GM18507 (cell line): ENCODE measurements at places on chromosomes 5 and 9.

DNA sequence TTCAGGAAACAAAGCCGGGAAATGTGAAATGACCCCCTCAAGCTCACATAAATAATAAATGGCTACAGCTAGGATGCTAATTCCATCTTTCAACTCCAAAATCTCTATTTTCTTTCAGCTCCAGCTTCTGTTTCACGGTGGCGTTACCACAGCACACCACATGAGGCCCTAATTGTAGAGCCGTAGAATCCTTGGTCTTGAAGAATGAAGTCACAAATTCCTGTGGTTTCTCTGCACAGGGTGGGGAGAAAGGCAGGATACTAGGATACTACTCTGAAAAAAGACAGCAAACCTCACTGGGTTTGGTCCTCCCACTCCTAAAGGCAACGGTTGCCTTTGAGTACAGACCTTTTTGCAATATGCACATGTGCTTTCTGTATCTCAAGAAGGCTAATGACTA lies 13.9 kb upstream of the RARS1 start:
- no peak for DNase-seq

GRCh38 chr5:111469903-111470302 lies 42.4 kb downstream of the STARD4 start:
- no peak for DNase-seq

DNA sequence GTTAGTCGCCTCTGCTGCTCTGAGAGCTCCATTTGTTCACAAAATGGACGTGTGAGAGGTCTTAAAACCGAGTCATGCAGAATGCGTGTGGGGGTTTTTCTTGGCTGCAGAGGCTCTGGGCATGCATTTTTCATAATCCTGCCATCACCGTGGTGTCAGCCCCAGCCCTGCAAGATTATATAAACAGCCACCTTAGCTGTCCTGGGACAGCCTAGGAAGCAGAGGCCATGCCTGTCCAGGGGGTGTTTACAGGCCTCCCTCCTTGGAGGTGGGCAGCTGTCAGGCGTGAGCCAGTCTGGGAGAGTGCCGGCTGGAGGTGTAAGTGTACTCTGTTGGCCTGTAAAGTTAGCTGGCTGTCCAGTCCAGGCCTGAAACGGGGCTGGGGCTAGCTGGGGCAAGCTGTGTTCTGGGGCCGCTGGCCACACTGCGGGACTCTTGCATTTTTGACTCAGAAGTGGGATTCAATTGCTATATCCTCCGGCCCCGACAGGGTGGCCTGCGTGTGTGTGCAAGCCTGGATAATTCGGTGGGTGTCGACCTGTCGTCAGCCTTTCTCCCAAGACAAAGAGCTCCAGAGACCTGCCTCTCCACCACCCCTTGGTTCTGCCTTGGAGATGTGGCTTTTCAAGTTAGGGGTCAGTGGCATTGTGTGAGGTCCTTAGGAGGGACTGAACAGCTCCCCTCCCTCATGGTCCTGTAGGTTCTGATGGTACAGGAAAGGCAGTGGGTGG lies 2.4 kb downstream of the WNK2 start:
- DNase-seq: no peak

GRCh38 chr9:34555936-34556525 lies 33.2 kb upstream of the ENHO start:
- DNase-seq: no peak

DNA sequence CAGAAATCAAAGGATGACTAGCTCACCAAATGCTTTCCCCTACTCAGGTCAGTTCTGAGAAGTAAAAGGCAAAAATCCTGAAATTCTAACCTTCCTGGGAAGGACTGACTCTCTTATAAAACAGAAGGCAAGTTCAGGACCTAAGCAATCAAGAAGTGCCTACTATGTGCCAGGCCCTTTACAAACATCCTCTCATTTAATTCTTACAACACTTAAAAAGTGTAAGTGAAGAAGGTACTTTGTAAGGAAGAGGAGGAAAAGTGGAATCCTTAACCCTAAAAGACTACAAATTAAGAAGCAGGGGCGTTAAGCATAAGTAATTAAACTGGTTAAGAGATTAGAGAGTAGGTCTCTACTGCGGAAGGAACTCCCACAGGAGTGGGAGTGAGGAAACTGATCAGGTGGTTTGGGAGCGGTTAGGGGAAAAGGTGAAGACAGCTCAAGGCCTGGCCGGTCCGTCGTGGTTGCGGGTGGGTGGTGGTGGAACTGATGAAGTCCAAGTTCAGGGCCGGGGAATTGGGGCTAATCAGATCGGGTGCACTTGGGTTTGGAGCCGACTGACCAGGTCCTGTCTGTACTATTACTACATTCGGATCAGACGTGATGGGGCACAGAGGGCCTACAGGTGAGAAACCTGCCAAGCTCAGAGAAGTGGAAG lies 839 bp downstream of the MED27 start:
- DNase-seq: no peak

DNA sequence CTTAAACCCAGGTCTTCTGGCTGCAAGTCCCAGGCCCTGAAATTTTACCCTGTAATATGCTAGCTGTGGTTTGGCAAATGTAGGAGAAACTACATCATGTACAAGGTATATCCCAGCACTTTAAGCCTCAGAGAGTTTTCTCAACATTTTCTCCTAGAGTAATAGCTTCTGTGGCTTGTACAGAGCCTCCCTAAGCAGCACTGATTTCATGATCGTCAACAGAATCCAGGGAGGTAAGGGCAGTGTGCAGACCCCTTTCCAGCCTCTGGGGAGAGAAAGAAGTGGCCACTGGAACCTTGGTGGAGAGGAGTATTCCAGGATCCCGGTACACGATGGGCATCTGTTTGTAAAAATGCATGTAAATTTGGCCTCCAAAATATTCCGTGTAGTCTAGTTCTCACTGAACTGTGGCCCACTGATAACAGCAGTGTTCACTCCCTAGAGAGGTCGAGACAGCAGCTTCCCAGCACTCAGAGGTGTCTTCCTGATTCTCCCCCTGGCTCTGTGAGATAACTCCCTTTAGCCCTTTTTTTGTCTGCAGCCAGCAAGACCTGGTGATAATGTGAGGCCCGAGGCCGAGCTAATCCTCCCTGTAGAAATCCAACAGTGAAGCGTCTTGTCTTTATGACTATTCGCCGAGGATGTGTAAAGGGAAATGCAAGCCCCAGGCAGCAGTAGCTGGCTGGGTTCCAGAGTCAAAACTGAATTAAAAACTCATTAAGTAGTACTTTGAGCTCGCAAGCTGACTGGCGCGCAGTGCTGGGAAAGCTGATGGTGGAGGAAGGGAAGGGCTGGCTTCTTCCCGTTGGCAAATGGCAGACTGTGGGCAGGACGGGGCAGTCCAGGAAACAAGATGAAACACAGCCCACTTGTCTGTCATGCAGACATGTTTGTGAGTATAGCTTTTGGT lies 59.0 kb downstream of the MAP1B start:
- no peak for DNase-seq

DNA sequence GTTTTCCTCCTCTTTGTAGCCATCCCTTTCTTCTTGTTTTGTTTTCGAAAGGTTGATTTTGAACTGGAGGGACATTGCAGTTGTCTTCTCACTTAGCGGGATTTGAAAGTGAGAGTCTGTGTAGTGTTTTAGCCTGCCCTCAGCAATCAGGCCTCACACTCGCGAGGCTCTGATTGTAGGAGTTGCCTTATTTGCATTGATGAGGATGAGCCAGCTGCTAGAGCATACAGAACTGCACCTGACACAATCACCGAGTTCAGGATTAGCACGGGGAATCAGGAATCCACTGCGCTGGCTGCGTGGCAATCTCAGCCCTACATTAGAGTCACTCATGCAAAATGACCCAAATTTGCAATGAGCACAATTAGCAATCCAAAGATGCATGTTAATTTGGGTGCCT lies 122.5 kb upstream of the TMEM161B start:
- DNase-seq: no peak

GRCh38 chr9:8917956-8918739 lies 1118.6 kb upstream of the DMAC1 start:
- no peak for DNase-seq

- peak; percentile 60 for DNase-seq
Observed at GRCh38 chr9:128902351-128903078, 18.3 kb upstream of the PHYHD1 start.

DNA sequence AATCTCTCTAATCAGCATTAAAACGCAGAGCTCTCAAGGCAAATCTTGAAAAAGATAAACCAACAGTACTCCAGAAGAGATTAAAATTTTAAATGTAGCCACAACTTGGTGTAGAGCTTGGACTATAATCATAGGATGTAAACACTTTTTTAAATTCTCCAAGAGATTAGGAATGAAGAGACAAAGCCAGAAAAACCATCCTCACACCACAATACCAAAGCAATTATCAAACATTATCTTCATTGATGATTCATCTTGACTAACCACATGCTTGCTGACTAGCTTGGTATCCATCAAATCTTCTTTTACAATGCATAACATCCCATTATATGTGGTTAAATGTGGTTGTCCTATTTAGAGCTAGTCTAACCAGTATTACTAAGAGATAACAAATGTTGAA lies 815.1 kb downstream of the TLE1 start:
- no peak for DNase-seq

DNA sequence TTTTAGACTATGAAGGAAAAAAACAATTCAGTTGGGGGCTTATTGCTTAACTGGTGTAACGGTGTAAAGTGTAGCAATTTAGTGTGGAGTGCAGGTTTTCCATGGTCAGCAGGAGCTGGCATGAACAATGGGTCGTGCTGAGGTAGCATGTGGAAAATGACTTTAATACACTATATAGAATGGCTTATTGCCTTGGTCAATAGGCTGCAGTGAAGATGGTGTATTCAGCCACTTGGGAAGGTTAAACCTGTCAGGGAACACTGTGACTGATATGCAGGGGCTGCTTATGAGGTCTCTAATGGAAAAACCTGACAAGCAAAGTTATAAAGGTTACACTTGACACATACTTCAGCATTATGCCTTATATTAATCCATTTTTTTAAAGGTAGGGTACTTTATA lies 764.7 kb upstream of the ARRDC3 start:
- DNase-seq: no peak

DNA sequence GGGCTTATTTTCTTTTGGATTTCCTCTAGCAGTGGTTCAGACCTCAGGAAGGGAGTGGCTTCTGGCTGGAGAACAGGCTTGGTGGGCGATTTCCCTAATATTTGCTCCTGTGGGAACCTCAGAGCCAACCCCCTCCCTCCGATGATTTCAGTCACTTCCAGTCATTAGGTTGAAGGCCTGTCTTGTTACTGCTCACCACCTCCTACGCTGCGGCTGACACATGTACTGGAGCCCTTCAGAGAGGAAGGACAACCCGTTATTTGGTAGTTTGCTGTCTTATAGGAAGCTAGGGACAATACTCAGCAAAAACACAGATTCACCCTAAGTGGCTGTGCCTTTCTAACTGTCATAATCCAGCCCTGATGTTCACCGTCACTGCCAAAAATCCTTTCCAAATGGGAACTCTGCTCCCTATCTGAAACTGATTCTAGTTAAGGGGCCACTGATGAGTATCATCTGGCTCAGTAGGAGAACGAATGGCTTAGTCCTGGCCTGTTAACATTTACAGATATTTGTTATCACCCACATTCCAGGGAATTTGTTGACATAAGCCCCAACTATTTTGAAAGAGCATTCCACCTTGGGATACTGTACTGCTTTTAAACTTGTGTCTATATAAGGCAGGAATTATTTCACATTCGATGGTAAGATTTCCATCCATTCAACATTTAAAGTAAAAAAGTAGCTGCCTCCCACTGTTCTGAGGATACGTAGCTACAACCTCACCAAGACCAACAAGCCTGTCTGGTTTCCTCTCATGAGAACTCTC lies 29.3 kb upstream of the ANKH start:
- DNase-seq: no peak

DNA sequence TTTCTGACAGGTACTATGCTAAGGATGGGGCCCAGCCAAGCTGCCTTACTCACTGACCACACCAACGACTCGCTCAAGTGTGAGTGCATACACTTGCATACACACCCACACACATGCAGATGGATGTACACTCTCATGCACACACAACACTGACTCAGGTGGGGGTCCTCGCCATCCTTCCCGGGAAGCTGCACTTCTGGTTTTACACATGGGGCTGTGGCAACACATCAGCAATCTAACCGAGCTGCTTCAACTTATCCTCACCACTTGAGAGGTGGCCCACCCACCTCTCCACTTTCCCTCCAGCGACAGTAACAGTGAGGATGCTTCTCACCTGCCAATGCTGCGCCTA lies 67.2 kb upstream of the SLC25A51 start:
- no peak for DNase-seq

DNA sequence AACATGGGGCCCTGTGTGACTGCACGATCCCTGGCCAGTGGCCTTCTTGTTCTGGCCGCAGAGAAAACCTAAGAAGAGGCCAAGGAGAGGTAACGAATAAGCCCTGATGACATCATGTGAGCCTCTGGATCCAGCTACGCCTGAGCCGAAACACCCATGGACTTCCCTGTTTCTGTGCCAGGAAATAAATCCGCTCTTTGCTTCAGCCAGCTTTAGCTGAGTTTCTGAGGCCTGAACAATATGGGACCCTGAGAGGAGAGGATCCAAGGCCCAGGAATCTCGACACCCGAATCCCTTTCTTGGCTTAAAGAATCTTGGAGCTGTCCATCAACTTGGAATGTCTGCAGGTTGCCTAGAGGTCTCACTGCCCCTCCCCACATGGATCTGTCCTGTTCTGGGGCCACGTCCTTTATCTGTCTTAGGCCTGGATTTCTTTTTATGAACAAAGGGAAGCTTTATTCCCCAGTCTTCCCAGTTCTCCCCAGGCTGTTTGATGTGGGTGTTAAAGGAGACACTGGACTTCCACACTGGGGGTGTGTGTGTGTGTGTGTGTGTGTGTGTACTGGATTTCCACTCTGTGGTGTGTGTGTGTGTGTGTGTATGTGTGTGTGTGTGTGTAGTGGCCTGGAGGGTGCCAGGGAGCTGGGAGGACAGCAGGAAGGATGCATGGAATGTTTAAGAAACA lies 13.7 kb downstream of the IER5L start:
- DNase-seq: no peak

DNA sequence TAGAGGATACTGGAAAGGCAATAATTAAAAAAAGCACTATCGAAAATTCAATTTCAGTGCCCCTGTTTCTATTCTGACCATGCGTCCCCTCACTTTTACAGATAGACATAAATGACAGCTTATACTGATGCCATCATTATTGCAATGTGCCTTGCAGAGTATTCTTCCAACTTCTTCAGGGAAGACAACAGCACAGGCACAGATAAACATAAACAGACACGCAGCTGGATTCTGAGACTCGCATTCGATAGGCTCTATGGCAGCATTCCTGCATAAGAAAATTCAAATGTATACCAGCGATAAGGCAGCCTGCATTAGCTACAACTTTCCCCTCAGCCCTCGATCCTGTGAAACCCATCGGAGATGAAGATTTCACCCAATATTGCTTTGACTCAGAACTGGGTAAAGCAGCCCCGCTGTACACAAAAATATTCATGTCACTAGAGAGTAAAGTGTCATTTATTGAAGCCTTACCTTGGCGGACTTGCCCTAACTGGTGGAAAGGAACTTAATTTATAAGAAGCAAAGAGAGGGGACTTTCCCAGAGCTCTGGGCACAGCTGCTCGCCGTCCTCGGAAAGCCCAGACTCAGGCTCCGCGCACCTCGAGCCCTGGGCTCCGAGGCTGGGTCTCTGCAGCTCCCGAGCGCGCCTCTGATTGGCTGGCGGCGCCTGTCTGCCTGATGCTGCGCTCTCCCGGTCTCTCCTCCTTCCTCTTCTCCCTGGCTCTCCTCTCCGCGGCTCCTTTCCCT lies at the start of gene CDH18:
TSS of gene CDH18 (minus strand) at position 589 of the 750 bp plus-strand sequence. CDS start 149,214 bp downstream, outside the sequence.
- DNase-seq: no peak
